ENCODE measurements at places on chromosomes 5 and 9. TPM values are rescaled to one million over a fixed set of nuclear protein-coding genes. Genes with fewer than 3 reads are reported as not detected.
A peak's percentile ranks its signal among the peaks of the same experiment; 100 is the strongest.

The OTULINL gene
- total RNA-seq, result 14.4 TPM

The PHF2 gene
- total RNA-seq, result 22.9 TPM

The GFI1B gene
- total RNA-seq, result not detected

The STXBP1 gene
- 402 TPM for total RNA-seq

The FAM81B gene
- not detected for total RNA-seq

The DIRAS2 gene
- total RNA-seq, result 0.27 TPM

The SLC25A2 gene
- total RNA-seq, result 1.9 TPM

The AGXT2 gene
- not detected for total RNA-seq

The MPDZ gene
- 38.7 TPM for total RNA-seq

The SLC23A1 gene
- total RNA-seq, result not detected

The SPRY4 gene
- total RNA-seq, result 12.5 TPM

The TLX3 gene
- 161 TPM for total RNA-seq

The KIF3A gene
- 42.4 TPM for total RNA-seq

The ANKHD1 gene
- 105 TPM for total RNA-seq

The PRR16 gene
- 0.25 TPM for total RNA-seq

- DNase-seq, result no peak
Observed at GRCh38 chr5:113292462-113292861, 142.3 kb downstream of the TSSK1B start.

- no peak for DNase-seq
Observed at GRCh38 chr9:94663640-94664039, 24.3 kb upstream of the FBP1 start.

- no peak for DNase-seq
Observed at GRCh38 chr5:116622375-116623050, 47.9 kb upstream of the SEMA6A start.

GRCh38 chr5:127824126-127824525 is 120.9 kb downstream of the CCDC192 start:
- no peak for DNase-seq

DNA sequence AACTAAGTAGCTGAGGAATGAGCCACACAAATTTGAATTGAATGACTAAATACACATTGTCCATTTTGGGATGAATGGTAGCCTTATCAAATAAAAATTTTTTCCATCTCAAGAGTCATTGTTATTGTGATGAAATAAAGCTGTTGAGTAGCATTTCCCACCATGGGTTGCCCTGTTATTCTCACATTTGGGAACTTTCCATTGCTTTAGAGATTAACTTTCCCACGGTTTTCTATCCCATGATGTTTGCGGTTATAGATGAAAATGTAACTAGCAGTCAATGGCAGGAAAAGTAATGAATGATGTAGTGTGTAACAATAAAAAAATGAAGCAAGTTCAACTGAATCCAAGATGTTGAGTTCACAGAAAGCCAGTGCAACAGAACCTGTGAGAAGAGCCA is 59.9 kb upstream of the PLPP1 start:
- DNase-seq, result no peak

- DNase-seq, result no peak
Observed at GRCh38 chr5:6158974-6159831, 219.1 kb downstream of the MED10 start.

- DNase-seq, result no peak
Observed at GRCh38 chr9:127693697-127694096, 13.1 kb upstream of the CFAP157 start.

DNA sequence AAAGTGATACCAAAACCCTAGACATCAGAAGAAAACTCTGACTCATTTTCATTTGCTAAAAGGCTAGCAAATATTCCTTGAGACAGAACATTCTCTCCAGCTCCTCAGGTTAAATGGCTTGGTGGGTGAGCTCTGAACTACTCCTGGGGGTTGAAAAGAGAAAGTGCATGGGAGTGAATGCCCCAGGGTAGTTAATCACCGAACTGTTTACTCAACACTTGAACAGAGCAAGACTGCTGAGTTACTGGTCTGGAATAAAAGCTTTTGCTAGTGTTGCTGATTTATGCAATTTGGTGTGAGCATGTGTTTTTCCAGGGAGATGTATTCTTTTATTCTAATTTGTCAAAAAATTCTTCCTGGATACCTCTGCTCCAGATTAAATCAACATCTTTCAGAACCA is 88.3 kb upstream of the PRDM9 start:
- DNase-seq, result no peak

DNA sequence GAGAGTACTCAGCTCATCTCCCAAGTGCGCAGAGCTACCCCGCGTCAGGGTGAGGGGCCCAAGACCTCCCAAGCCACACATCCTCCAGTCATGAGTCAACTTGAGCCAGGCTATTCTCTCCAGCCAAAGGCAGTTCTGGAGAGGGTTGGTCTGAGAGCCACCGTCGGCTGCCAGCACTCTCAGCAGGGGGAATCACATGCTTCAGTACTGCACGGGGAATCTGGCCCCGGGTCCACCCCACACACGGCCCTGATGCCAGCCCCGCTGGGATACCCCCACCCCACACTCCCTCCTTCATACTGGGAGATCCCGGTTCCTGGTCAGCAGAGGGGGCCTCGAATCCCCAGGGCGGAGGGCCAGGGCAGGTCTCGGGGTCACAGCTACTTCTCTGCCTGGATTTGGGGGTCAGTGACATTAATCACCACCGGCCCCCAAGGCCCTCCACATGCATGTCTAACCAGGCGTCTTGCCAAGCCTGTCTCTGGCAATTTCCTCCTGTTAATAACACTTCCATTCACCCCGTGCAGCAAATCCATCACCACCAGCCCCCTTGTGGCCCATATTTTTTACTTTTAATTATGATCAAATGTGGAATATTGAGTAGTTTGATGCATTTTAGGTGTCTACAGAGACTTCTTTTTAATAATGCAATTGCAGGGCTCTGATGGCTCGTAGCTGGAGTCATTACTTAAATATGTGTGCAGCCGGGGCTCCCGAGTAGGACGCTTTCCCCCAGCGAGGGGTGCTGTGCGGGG is 102.9 kb upstream of the PPP1R26 start:
- no peak for DNase-seq

- DNase-seq, result no peak
Observed at GRCh38 chr9:91711755-91712601, 238.1 kb downstream of the ROR2 start.

DNA sequence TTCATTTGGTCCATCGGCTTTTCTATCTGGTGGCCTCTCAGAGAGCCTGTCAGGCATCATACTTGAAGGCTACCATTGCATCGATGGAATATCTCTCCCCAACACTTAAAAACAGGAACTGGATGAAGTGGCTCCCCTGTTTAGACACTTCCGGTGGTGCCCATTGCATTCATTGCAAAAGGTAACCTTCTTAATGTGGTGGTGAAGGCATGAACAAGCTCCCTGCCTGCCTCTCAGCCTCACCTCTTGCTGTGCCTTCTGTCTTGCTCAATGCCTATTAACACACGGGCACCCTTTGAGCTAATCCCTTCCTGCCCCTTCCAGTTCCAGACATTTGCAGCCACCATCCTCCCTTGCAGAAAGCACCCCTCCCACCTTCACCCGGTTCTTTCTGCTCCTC is 233.1 kb upstream of the MSX2 start:
- DNase-seq, result no peak

GRCh38 chr5:56301069-56301468 is 67.9 kb upstream of the ANKRD55 start:
- no peak for DNase-seq

DNA sequence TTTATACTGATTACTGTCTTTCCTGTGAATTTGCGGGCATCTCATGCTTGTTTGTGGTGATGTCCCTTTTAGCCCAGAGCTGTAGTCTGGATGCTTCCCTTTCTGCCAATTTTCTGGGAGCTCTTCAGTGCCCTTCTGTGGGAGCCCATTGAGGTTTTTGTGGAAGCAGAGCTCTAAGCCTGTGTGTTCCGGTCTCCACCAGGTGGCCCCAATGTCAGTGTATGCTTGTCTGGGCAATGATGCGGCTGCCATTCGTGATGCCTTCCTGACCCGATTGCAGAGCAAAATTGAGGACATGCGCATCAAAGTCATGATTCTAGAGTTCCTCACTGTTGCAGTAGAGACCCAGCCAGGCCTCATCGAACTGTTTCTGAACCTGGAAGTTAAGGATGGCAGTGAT is 35.1 kb downstream of the SH3GLB2 start:
- DNase-seq, result peak; percentile 60

DNA sequence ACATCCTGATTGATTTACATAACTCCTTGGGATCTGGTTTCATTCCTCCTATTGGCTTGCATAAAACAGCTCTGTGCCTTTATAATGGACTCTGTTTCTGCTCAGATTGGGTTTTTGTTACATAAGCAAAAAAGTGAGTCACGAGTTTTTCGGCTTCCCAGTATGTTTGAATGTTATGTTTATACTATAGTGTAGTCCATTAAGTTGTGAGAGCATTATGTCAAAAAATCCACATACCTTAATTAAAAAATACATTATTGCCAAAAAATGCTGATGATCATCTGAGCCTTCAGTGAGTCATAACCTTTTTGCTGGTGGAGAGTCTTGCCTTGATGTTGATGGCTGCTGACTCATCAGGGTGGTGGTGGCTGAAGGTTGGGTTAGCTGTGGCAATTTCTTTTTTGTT is 144.6 kb downstream of the CCDC171 start:
- DNase-seq, result no peak

DNA sequence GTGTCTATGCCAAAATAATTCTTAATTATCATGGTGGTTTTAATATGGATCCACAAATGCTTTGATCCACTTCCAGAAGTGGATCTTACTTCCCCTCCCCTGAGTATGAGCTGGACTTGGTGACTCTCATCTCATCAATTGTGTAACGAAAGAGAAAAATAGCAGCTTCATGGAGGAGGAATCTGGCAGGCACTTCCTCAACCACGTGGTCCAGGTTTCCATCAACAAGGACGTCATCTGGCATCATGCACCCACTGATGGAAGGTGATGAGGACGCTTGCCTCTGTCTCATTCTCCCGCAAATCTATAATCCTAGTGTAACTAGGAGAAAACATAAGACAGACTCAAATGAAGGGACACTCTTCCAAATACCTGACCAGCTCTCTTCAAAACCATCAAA is 54.6 kb upstream of the S1PR3 start:
- DNase-seq, result no peak

- DNase-seq, result no peak
Observed at GRCh38 chr5:165282491-165282890, 1777.1 kb downstream of the MAT2B start.

- no peak for DNase-seq
Observed at GRCh38 chr9:4258320-4259090, 41.4 kb downstream of the GLIS3 start.

- no peak for DNase-seq
Observed at GRCh38 chr9:25889661-25890060, 211.4 kb upstream of the TUSC1 start.

DNA sequence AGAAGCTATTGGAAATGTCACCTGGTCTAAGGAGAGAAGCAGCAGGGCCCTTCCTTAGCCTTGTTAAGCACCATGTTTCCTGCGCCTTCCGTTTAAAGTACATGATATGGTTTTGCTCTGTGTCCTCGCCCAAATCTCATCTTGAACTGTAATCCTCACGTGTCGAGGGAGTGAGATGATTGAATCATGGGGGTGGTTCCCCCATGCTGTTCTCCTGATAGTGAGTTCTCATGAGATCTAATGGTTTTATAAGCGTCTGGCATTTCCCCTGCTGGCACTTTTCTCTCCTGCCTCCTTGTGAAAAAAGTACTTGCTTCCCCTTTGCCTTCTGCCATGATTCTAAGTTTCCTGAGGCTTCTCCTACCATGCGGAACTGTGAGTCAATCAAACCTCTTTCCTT is 49.7 kb downstream of the PRDM6 start:
- DNase-seq, result no peak

- DNase-seq, result no peak
Observed at GRCh38 chr5:152642880-152643279, 237.8 kb upstream of the NMUR2 start.

DNA sequence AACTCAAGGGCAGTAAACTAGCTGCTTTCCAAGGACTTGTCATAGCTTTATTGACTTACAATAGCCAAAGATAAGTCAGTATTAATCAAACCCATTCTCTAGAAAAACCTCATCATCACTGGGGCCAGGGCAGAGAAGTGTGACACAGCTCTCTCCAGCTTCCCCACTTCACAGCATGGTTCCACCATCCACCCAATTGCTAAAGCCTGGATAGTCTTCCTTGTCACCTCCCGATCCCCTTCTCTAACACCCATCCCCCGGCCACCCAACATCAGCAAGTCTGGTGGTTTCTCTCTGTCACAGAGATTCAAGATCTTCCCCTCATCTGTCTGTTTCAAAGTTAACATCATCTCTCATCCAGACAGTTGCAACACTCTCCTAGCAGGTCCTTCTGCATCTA is 88.6 kb upstream of the GABRP start:
- no peak for DNase-seq
